Tracheal epithelial cell (primary cell): ENCODE measurements at places on chromosomes 1 and 21. TPM values are rescaled to one million over a fixed set of nuclear protein-coding genes. Genes with fewer than 3 reads are reported as not detected.

SPRR2E gene
- total RNA-seq = 0.85 and 0.96 TPM in 2 replicates

SETDB1 gene
- 19.8 and 34.5 TPM in 2 replicates for total RNA-seq

LAMC2 gene
- total RNA-seq = 656 and 1,907 TPM in 2 replicates

SEMA6C gene
- 0.21 and 0.48 TPM in 2 replicates for total RNA-seq

GOLT1A gene
- total RNA-seq = 1.4 and 4.5 TPM in 2 replicates

PEX11B gene
- total RNA-seq = 22.9 and 27.5 TPM in 2 replicates

FCGR3A gene
- total RNA-seq = not detected in 2 replicates

HMGB4 gene
- total RNA-seq = not detected in 2 replicates

BARHL2 gene
- not detected in 2 replicates for total RNA-seq

KCNC4 gene
- total RNA-seq = 1.4 and 1.7 TPM in 2 replicates

GUCA2B gene
- total RNA-seq = not detected in 2 replicates

S100A7A gene
- total RNA-seq = under 0.01 TPM in 1 of 2 replicates, not detected in the other

SHE gene
- under 0.01 and 0.24 TPM in 2 replicates for total RNA-seq

HSPG2 gene
- total RNA-seq = 70.1 and 95.4 TPM in 2 replicates

NUDT17 gene
- 2.7 and 3.2 TPM in 2 replicates for total RNA-seq

AKR7A3 gene
- 0.72 TPM in 1 of 2 replicates, not detected in the other for total RNA-seq

ID3 gene
- total RNA-seq = 55.2 and 135 TPM in 2 replicates

NBL1 gene
- 103 and 114 TPM in 2 replicates for total RNA-seq

IL19 gene
- total RNA-seq = 0.24 TPM in 1 of 2 replicates, not detected in the other

PRAMEF13 gene
- not detected in 2 replicates for total RNA-seq

NCAM2 gene
- total RNA-seq = under 0.01 and 1.5 TPM in 2 replicates
